ENCODE measurements at places on chromosomes 3 and 15. TPM values are rescaled to one million over a fixed set of nuclear protein-coding genes. Genes with fewer than 3 reads are reported as not detected.
A peak's percentile ranks its signal among the peaks of the same experiment; 100 is the strongest.

DNA sequence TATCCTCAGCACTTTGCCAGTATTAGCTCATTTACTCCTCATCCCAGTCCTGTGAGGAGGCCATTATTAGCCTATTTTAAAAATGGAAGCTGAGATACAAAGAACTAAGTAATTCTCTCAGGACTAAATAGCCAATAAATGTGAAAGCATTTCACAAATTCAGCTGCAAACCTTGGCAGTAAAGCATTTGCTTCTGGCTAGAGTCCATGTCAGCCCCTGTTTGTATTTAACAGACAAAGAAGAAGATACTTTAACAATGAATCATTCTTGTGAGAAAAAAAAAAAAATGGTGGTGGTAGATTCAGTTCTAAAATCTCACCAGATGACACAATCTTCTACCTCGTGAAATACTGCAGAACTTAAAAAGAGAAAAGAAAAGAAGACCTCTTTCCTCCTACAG is 85.0 kb upstream of the CNTN6 start:
- DNase-seq, result no peak

DNA sequence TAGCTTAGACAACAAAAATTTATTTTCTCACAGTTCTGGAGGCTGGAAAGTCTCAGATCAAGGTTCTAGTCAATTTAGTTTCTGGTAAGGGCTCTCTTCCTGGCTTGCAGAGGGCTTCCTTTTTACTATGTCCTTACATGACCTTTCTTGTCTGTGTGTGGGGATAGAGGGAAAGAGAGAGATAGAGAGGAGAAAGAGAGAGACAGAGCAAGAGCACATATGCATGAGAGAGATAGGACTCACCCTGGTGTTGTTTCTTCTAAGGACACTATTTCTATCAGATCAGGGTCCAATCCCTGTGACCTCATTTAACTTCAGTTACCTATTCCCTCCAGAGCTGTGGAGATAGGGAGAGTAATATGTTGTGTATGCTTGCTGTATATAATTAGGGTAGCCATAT is 44.9 kb upstream of the TEX9 start:
- DNase-seq, result no peak

- no peak for DNase-seq
Measured at GRCh38 chr15:70763950-70764730, 782 bp upstream of the UACA start.

DNA sequence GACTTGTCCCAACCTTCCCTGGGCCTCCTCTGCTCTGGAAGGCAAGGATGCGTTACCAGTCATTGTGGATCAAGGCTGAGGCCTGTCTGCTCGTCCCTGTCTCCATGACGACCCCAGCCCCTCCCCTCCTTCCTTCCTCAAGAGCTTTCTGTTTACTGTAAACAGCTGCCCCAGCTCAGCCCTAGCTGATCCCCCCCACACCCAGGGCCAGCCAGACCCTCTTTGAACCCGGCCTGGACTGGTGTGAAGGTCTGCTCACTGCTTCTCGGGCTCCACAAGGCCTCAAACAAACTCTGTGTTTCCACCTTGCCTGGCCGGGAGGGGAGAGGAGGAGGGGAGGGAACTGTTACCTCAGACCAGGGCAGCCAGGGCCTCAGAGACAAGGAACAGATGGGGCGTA is 16.9 kb downstream of the VPS18 start:
- no peak for DNase-seq

- peak; percentile 57 for DNase-seq
Measured at GRCh38 chr3:143119009-143119914, at the start of gene CHST2. TSS of gene CHST2 (plus strand) at chr3:143119771. CDS start at chr3:143120817, 1,046 bp downstream.

DNA sequence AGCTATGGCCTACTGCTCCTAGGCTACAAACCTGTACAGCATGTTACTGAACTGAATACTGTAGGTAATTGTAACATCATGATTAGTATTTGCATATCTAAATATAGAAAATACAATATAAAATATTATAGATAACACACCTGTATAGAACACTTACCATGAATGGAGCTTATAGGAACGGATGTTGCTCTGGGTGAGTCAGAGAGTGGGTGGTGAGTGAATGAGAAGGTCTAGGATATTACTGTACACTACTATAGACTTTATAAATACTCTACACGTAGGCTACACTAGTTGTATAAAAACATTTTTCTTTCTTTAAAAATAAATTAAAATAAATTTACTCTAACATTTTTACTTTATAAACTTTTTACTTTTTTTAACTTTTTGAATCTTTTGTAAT is 224.0 kb upstream of the CBLB start:
- no peak for DNase-seq

DNA sequence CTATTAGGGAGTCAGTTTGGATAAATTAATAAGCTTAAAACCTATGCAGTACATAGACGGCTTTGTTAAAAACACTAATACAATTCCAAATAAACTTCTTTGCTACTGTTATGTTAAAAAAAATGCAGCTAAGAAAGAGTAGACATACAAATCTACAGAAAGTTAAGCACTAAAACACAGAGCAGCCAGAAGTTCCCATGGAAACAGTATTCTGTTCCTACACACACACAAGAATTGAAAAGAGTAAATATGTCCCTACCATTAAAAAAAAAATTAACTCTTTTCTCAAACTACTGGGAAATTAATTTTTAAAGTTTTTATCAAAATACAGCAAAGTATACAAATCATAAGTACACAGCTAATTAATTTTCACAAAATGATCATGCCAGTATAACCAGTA is 71.6 kb downstream of the CLASP2 start:
- DNase-seq, result no peak

DNA sequence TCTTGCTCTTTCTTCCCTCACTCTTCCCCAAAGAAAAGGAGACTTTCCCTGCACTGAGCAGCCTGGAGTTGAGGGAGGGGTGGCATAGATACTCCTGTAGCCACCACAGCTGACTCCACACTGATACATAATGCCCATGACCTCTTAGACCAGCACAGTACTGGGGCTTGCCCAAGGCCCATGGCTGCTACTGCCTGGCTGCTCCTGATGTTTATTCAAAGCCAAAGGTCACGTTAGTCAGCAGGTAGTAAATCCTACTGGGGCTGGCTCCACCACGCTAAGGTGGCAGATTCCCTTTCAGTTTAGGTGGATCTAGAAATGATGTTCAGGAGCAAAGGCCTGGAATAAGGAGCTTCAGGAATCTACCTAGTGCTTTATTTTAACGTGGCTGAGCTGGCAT is 212.7 kb downstream of the C3orf38 start:
- DNase-seq, result no peak

DNA sequence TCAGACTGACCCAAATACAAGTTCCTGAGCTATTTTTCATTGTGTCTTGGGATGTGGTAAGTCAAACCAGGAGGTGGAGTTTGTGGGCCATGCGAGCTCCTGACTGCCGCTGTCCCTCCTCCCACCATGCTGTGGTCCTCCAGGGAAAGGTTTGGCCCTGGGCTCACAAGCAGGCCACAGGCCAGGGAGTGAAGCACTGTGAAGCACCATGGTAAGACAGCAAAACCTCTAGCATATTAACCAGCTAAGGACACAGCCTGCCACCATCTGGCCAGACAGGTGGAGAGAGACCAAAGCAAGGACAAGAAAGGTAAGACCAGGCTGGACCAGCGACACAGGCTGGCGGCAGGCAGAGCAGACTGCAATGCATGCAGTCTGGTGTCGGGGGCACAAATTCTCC is 15.3 kb downstream of the RAB43 start:
- DNase-seq, result no peak

DNA sequence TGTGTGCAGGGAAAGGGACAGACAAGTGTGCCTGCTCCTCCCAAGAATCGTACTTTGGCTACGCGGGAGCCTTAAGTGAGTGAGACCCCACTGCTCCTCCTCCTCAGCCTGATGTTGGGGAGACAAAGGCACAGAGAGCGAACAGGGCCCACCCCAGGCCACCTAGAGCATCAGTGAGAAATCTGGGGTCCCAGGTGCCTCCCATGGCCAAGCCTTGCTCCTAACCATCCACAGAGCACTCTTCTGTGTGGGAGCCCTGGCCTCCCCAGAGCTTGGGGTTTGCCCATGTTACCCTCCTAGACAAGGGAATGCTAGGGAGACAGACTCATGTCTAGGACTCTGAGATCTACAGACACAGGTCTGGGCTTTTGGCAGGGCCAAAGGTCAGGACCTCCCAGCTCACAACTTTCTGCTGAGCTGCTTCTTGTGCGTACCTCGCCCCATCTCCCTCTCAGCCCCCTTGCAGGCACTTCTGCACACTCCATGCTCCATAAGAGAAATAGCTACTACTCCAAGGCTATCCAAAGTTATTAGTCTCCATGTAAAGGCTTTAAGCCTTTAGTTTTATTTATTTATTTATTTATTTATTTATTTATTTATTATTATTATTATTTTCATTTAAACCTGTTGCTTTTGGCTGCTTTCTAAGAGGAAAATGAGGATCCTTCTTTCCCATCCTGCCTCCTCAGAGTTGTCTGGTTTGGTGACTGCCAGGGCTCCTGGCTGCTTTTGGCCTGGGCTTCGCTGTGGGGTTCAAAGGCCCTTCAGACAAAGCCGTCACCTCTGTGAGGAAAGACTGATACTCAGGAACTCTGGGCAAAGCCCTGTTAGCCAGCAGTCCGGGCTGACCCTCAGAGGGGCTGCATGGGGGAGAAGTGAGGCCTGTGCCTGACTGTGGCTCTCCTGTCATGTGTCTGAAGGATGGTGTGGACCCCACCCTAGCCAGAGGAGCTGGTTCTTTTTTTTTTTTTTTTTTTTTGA is 32.8 kb upstream of the TOPBP1 start:
- no peak for DNase-seq

- no peak for DNase-seq
Measured at GRCh38 chr3:132669256-132669777, 9.2 kb downstream of the UBA5 start.

DNA sequence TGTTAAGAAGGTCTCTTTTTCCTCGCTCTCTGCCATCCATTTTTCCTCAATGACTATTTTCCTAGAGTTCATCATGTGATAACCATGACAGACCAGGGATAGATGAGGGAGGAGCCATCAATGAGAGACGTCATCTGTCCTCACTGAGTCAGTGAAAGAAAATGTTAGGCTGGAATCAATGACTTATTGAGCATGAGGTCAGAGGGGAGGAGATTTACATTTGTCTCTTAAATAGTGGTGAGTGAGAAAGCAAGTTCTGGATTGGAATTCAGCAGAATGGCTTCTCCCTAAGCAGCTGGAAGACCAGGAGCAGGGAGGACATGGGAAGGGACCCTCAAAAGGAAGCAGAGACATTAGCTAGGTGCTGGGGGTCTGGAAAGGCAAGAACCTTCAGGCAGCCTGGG is 28.2 kb upstream of the USP3 start:
- peak; percentile 72 for DNase-seq

DNA sequence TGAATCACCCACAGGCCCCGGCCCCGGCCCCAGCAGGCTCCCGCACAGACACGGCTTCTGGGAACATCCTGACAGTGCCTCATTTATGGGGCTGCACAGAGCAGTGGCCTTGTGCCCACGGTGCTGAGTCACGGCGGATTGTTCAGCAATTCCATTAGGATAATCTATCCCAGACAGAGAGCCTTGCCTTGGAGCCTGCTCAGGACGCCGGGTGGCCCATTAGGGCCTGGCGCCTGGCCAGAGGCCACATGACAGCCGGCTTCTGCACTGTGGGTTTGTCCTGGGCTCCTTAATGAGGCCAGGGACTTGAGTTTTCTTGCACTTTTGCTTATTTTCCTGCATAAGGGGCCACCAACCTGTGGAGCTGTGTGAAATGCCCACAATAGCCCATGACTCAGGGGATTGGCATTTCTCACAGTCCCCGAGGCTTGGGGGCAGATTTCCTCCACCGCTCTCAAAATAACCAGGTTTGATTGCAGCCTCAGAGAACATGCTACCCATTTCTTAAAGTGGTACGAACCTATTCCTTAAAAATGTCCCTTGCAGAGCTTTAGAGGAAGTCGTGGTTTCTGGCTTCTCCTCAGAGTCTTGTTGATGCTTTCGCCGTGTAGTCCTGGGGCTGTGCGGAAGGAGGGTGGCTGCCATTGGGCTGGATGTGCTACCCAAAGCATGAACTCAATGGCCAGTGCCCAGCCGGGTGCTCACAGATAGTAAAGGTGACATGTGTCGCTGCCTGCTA is 19.0 kb downstream of the SYNM start:
- peak; percentile 96 for DNase-seq

DNA sequence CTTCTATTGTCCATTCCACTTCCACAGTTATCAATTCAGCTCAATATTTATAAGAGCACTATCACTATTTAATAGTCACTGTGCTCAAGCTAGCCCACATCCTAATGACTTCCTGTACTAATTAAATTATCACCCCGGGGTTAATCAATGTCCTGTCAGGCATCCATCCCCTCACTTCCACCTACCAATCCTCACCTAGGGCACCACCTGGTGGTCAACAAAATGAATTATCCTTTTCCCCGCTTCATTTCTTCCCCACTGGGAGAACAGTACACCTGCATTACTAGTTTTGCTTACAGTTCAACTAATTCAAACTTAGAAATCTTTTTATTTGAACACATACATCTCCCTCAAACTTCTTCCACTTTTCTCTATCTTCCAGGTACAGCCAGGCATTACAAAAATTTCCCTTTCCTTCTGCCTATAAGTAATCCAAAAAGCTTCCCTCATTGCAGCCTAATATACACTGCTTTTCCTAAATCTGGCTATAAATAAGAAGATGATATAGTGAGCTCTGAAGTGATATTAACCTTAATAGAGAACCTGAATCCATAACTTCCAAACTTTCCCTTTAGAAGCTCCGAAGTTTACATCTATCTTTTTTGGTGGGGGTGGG is 68.5 kb downstream of the TMCC1 start:
- peak; percentile 53 for DNase-seq

DNA sequence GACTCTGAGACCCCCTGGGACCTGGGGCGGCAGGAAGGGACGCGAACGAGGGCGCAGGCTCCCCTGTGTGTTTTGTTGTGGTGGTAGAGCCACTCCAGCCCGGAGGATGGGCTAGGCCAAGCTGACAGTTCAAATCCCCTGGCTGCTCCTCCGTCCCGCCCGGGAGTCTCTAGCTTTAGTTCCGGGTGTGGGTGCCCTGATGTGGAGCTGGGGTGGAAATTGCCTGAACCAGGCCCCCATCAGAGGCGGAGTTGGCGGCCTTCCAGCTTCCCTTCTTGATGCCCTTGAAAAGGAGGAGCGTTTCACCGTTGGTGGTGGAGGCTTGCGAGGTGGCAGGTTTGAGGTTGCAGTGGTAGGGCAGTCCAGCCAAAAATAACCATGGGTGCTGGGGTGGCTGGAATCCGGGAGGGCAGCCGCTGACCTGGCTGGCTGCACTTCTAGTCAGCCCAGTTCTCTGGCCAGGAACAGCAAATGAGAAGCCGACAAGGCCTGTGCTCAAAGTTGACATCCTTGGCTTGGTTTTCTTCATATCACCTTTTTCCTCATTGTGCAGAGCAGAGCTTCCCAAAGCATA is 817 bp downstream of the CLK3 start:
- DNase-seq, result peak; percentile 60

- no peak for DNase-seq
Measured at GRCh38 chr15:60338810-60339209, 59.0 kb downstream of the ANXA2 start.

The HIGD2B gene
- not detected for polyA plus RNA-seq

The ARNT2 gene
- 8.0 TPM for polyA plus RNA-seq

The EOGT gene
- 12.2 TPM for polyA plus RNA-seq

The ZNF80 gene
- 0.03 TPM for polyA plus RNA-seq

The KBTBD12 gene
- polyA plus RNA-seq, result 0.52 TPM

The MGLL gene
- polyA plus RNA-seq, result 22.8 TPM

The APOD gene
- 12.6 TPM for polyA plus RNA-seq

The CASR gene
- polyA plus RNA-seq, result 1.9 TPM

The PLA2G4D gene
- polyA plus RNA-seq, result 0.06 TPM

The FBLN2 gene
- polyA plus RNA-seq, result 14.4 TPM

The NPAP1 gene
- 0.36 TPM for polyA plus RNA-seq

Measured in large intestine (tissue), 12 donors.